ENCODE measurements at places on chromosomes 2 and 18. TPM values are rescaled to one million over a fixed set of nuclear protein-coding genes. Genes with fewer than 3 reads are reported as not detected.

Gene REG3A
- not detected for total RNA-seq

Gene TEX44
- not detected for total RNA-seq

Gene ANKRD62
- total RNA-seq, result not detected

Gene PASK
- total RNA-seq, result 6.4 TPM

Gene UGT1A6
- 1.3 TPM for total RNA-seq

Gene MAL
- total RNA-seq, result not detected

Gene ACMSD
- not detected for total RNA-seq

Gene IL37
- total RNA-seq, result not detected

Gene FZD7
- 7.0 TPM for total RNA-seq

Gene PELI1
- total RNA-seq, result 1.6 TPM

Gene ALPI
- not detected for total RNA-seq

Gene IL36G
- total RNA-seq, result not detected

Gene ZBTB7C
- total RNA-seq, result 0.05 TPM

Gene SP5
- total RNA-seq, result not detected

Gene SIX3
- 0.41 TPM for total RNA-seq

Gene DTNA
- total RNA-seq, result 0.17 TPM

Gene CHST9
- total RNA-seq, result not detected

Gene MPHOSPH10
- total RNA-seq, result 41.5 TPM

Gene CRYBA2
- total RNA-seq, result not detected

Gene SPP2
- not detected for total RNA-seq

Gene SEC11C
- 59.3 TPM for total RNA-seq

Gene SLC5A7
- total RNA-seq, result not detected

Gene SLC8A1
- total RNA-seq, result 0.71 TPM

Gene QPCT
- 18.6 TPM for total RNA-seq

Gene CCT4
- 322 TPM for total RNA-seq

Gene GALNT5
- total RNA-seq, result 3.2 TPM

Gene LYPD6
- 0.06 TPM for total RNA-seq

Gene PLEK
- not detected for total RNA-seq

Gene STEAP3
- 40.9 TPM for total RNA-seq

Gene LRPPRC
- 129 TPM for total RNA-seq

Gene ASB18
- total RNA-seq, result not detected

Gene FHOD3
- total RNA-seq, result 2.5 TPM

Gene HOXD11
- total RNA-seq, result 8.2 TPM

Gene ADCYAP1
- total RNA-seq, result not detected

Gene BOLL
- total RNA-seq, result not detected

Gene INPP5D
- 0.69 TPM for total RNA-seq

Gene HRH4
- not detected for total RNA-seq

Gene RTN4
- total RNA-seq, result 502 TPM

Gene PFN4
- 1.1 TPM for total RNA-seq

Gene RNU2-63P
- total RNA-seq, result not detected

Gene RAMP1
- total RNA-seq, result not detected

Gene HOXD10
- 7.5 TPM for total RNA-seq

Gene AGXT
- total RNA-seq, result not detected

Gene NTSR2
- not detected for total RNA-seq

Gene MBOAT2
- 26.8 TPM for total RNA-seq

Gene PID1
- total RNA-seq, result 3.5 TPM

Gene IL1RL1
- total RNA-seq, result 1.1 TPM

Gene SNTG2
- not detected for total RNA-seq

Gene AQP4
- total RNA-seq, result not detected

Gene POTEC
- total RNA-seq, result not detected

Gene KIF5C
- total RNA-seq, result 0.42 TPM

Gene TACR1
- 0.39 TPM for total RNA-seq

Measured in A549 treated with DMSO at 1 μM for 4 hours (cell line).